ENCODE measurements at places on chromosomes 7 and 10.

DNA sequence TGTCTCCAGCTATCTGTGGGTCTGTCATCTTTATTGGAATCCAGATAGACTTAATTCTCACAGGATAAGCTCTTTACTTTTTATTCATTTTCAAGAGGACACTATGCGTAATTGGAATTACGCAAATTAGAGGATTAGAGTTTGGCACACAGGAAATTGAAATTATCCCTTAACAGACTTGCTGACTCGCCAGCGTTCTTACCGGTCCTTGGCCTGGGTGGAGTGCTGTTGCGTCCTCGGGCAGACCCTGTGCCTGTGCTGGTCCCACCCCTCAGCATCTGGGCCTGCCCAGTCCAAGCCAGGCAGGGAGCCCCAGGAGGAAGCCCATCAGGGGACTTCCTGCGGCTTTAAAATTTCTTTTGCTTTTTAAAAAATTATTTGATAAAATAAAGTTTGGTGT is 101.8 kb downstream of the MKI67 start:
- DNase-seq = no peak

- DNase-seq = peak; percentile 83
Observed at GRCh38 chr10:103458720-103459119, at the start of gene CALHM1. TSS of gene CALHM1 (minus strand) at chr10:103458900. CDS start at chr10:103458751, 149 bp downstream.

DNA sequence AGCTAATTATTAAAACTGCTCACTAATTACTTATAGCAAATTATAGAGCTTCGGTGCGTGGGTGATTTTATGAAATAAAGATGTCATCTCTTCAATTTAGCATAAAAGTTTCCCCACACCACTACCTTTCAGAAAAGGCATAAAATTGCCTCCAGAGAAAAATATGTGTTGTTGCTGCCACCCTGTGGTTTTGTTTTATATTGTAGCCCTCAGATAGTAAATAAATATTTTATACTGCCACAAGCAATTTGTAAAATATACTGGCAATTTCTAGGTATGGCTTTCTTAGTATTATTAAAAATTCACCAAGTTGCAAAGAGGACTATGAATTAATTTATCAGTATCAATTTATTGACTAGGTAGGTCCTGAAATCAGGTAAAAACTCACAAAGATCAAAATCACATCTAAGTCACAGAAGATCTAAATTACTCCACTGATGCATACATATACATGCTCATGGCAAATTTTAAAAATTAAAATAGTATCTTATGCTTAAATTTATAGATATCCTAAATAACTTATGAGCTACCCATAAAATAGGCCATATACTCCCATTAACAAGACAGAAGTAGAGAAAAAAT is 26.5 kb downstream of the ASNS start:
- DNase-seq = no peak

- DNase-seq = no peak
Observed at GRCh38 chr10:34918060-34918775, 103.1 kb upstream of the PARD3 start.

DNA sequence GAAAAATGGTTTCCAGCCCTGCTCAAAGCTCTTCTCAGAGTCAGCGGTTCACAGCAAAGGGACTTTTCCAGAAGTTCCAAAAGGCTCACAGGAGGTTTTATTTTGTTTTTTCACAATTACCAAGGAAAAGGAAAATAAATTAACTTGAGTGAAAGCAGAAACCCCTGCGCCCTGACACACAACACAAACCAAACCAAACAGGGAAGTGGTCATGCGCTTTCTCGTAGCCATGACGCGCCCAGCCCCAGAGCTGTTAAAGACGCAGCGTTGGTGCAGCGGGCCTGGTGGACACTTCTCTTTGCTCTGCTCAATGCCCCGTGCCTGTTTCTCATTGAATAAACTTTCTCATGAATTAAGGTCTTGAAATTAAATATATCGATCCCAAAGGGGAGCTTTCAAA is 134.4 kb upstream of the LYZL2 start:
- DNase-seq = no peak

DNA sequence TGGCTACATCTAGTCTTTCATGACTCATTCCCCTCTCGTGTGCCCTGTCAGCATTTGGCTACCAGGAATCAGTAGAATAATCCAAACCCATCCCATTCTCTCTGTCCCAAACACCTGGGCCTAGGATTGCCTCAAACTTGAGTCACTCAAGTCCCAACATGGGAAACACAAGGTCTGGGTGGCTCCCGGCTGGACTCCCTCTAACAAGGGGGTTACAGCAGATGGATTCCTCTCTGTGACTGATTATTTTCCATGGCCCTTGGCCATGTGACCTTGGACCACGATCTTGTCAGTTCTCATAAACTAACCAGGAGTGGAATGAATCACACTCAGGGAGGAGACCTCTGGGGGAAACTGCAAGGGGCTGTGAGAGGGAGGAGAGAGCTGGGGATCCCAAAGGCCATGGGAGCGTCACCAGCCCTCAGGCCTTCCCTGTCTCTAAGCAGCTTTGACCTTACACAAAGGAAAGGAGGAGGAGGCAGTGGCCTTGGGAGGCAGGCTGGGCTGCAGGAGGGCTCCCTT is 533.1 kb downstream of the KCNMA1 start:
- DNase-seq = no peak

DNA sequence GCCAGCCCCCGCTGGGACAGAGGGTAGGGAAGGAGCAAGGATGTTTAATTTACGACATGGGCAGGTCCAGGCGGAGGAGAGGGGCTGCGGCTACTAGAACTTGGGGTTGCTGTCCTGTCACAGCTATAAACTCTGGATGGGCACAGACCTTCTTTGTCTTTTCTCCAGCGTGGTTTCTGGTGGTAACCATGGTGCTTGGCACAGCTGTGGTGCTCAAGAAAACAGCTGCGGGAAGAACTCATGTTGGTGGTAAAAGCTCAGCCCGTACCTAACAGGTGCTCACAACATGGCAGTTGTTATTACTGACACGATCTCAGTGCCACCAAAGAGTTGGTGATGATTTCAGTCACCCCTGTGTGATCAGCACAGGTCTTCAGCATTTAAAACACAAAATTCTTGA is 13.8 kb downstream of the BAIAP2L1 start:
- DNase-seq = no peak

- DNase-seq = no peak
Observed at GRCh38 chr7:143385891-143386781, 5.0 kb downstream of the ZYX start.

DNA sequence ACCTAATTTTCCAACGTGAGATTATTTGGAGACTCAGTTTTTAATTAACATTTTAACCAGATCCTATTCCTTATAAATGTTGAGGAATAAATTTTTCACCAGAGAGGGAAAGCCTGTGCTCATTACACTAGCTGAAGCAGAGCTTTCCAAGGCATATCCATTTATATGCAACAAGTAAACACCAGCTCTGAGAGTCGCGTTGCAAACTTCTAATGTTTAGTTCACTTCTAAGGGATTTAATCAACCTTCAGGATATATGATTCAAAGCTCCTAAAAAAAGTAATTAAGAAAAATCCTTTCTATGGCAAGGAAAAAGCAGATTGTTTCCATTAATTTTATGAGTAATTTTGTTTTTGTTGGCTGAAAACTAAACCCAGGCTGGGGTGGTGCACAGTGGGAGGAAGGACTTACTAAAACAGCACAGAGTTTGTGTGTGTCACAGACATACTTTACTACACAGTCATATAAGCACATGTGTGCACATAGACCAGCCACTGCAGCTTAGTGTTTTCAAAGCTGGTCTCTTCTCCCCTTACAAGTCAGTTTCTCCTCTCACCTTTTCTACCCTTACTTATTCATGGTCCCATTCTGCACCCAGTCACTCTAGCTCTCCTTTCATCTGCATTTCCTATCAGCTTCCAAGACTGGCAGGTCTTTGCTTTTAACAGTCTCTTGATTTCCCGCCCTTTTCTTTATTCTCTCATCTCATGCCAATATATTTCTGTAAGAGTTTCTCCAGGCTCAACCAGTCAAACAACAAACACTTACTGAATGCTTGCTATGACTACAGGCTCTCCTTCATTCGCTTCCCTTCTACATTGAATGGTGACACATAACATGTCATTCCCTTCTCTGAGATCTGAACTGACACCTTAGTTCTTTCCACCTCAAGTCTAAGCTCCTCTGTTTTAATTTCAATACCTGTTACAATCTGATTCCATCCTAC is 81.1 kb upstream of the FZD1 start:
- DNase-seq = no peak

DNA sequence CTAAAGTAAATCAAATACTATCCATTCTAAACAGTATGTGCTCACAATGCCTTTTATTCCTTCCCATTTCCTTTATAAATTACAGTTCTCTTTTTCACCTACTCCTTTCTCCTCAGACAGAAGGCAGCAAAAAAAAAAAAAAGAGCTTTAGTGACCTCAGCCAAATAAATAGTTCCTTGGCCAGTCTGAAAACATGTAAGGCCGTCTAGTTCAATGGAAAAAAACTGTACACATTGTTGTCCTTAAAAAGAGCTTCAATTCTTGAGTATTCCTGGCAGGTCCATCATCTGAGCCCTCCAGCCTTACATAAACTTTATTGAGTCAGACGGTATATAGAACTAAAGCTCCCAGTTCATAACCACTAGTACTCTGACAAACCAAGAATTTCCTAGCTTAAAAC is 185.4 kb downstream of the CACNA2D1 start:
- DNase-seq = no peak

DNA sequence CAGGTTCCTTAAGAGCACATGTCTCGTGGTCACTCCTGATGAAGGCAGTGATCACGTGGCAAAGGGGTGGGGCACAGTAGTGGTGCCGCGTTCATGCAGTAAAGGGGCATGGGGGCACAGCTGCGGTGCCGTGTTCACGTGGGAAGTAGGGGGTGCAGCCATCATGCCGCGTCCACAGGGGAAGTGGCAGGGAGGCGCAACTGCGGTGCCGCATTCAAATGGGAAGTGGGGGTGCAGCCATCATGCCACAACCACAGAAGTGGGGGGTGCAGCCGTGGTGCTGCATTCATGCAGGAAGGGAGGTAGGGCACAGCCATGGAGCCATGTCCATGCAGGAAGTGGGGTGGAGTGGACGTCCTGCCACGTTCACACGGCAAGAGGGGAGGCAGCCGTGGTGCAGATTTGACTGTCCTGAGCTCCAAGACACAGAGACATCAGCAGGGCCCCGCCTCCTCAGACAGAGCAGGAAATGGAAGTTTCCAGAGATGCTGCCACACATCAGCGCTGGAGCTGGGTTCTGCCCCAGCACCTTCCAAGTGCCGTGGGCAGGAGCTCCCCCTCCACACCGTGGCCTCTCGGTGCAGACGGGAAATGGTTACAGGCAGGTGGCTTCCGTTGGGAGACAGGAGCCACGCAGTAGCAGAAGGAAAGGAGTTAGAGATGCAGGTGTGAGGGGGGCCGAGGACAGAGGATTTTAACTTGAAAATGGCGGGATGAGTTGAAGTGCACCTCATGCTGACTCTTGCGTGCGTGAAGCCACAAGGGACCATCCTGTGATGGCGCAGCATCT is 95.0 kb upstream of the DDC start:
- no peak for DNase-seq

- DNase-seq = no peak
Observed at GRCh38 chr7:154736389-154736788, 266.5 kb downstream of the PAXIP1 start.

All from GM12892 (cell line).